ENCODE measurements at places on chromosomes 7 and 10. TPM values are rescaled to one million over a fixed set of nuclear protein-coding genes. Genes with fewer than 3 reads are reported as not detected.

The MYO3A gene
- not detected for total RNA-seq

The KCND2 gene
- not detected for total RNA-seq

The GPER1 gene
- not detected for total RNA-seq

The ADAM12 gene
- total RNA-seq, result not detected

The STYXL1 gene
- 38.7 TPM for total RNA-seq

The CYTH3 gene
- 1.7 TPM for total RNA-seq

The PCDH15 gene
- not detected for total RNA-seq

The ANXA8 gene
- total RNA-seq, result 0.12 TPM

The JCAD gene
- 0.31 TPM for total RNA-seq

The SFMBT2 gene
- total RNA-seq, result 38.3 TPM

The SEMA3A gene
- 0.34 TPM for total RNA-seq

The RBP4 gene
- total RNA-seq, result not detected

The OR2A7 gene
- total RNA-seq, result 2.1 TPM

The TMEM236 gene
- total RNA-seq, result 0.05 TPM

The FRAT2 gene
- total RNA-seq, result 10.8 TPM

The CYP2C19 gene
- not detected for total RNA-seq

The ELAPOR2 gene
- total RNA-seq, result 2.3 TPM

The BAIAP2L1 gene
- total RNA-seq, result 2.7 TPM

The ST7 gene
- 4.5 TPM for total RNA-seq

The COL1A2 gene
- total RNA-seq, result 10.2 TPM

The BBS9 gene
- total RNA-seq, result 3.8 TPM

The VWA2 gene
- not detected for total RNA-seq

The PDE6C gene
- not detected for total RNA-seq

The BCAP29 gene
- 44.5 TPM for total RNA-seq

The GATA3 gene
- total RNA-seq, result 79.5 TPM

The PLXNA4 gene
- 0.15 TPM for total RNA-seq

The FEZF1 gene
- not detected for total RNA-seq

The AKR1B15 gene
- not detected for total RNA-seq

The OPTN gene
- 54.1 TPM for total RNA-seq

The ASZ1 gene
- total RNA-seq, result not detected

The TLL2 gene
- not detected for total RNA-seq

The MARCHF5 gene
- 23.9 TPM for total RNA-seq

The GPR15LG gene
- total RNA-seq, result not detected

The PNLIPRP3 gene
- total RNA-seq, result not detected

The SYT15 gene
- total RNA-seq, result 1.5 TPM

The SORBS1 gene
- 0.73 TPM for total RNA-seq

The ERVW-1 gene
- total RNA-seq, result not detected

The MYL7 gene
- total RNA-seq, result not detected

The SKIDA1 gene
- total RNA-seq, result 0.05 TPM

The ADIRF gene
- not detected for total RNA-seq

The CPA2 gene
- not detected for total RNA-seq

The ANKRD61 gene
- 0.56 TPM for total RNA-seq

The MINDY4 gene
- 0.96 TPM for total RNA-seq
